ENCODE measurements at places on chromosomes 4 and X.

DNA sequence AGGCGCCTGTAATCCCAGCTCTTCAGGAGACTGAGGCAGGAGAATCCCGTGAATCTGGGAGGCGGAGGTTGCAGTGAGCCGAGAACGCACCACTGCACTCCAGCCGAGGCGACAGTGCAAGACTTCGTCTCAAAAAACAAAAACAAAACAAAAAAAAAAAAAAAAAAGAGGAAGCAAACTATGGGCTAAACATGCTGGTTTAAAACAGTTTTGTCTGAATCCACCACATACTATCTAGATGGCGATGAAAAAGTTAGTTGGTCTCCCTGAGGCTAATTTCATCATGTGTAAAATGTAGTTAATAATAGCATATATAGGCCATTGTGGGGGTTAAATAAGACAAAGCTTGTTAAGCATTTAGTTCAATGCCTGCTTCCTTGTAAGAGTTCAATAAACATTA, 451.1 kb downstream of the RPA4 start:
- DNase-seq, result no peak

DNA sequence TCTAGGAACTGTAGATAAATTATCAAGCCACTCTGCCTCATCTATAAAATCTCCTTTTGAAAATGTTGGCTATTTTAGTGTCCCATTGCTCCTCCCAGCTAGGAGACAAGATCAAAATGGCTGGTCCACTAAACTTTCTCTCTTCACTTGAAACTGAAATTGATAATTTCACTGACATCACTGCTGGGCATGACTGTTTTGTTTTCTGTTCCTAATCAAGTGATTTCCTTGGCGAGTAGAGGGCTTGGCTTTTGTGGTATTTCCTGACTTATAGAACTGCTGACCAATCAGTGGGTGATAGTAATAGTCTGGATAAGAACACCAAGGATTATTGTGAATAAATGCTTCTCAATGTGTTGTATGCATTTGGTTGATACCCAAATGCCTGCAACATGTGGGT, 2152.9 kb downstream of the ARAP2 start:
- DNase-seq, result no peak

- DNase-seq, result no peak
Observed at GRCh38 chr4:150875367-150875766, 139.7 kb downstream of the LRBA start.

DNA sequence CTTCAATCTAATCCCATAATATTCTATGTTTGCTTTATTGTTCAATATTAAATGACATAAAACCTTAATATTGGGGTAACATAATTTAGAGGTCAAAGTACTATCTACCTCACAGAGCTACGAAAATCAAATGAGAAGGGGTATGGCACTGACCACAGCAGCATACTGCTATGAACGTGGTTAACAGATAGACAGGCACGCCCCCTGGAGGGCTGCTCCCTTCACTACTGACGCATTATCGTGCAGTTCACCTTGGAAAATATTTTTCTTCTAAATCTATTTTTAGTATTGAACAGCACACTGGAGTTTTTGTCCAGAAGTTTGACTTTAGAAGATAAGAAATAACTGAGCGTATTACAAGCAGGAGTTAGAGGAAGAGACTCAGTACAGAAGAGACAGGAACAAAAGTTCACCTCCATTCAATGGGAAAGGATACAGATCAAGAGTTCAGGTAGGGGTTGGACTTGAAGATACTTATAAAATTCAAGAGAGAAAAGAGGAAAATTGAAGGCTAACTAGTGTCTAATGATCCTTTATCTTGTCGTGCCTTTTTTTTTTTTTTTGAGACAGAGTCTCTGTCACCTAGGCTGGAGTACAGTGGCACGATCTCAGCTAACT, 22.7 kb downstream of the MAP9 start:
- DNase-seq, result peak; percentile 37

GRCh38 chr4:72111863-72112262, 80.1 kb downstream of the NPFFR2 start:
- DNase-seq, result no peak

- DNase-seq, result no peak
Observed at GRCh38 chr4:47533689-47534347, 48.7 kb downstream of the ATP10D start.

- peak; percentile 62 for DNase-seq
Observed at GRCh38 chrX:56813318-56813837, 84.3 kb downstream of the NBDY start.

- no peak for DNase-seq
Observed at GRCh38 chrX:8668813-8669212, 63.1 kb downstream of the ANOS1 start.

DNA sequence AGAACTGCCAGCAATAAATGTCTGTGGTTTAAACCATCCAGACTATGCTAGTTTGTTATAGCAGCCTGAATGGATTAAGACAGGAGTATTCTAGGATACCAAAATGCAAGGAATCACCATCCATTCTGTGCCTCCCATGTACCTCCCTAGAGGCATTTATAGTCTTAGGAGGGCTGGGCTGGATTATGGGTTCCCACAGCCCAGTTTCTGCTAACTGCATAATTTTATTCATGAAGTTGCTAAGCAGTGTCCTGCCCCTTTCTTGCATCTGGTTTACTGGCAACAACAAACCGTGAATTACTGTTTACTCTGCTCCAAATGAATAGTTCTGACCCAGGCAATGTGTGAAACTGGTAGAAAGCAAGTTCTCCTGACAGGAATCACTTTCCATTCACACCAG, 67.1 kb upstream of the PRKX start:
- DNase-seq, result no peak

GRCh38 chrX:40571600-40571999, 9.2 kb upstream of the ATP6AP2 start:
- DNase-seq, result no peak

DNA sequence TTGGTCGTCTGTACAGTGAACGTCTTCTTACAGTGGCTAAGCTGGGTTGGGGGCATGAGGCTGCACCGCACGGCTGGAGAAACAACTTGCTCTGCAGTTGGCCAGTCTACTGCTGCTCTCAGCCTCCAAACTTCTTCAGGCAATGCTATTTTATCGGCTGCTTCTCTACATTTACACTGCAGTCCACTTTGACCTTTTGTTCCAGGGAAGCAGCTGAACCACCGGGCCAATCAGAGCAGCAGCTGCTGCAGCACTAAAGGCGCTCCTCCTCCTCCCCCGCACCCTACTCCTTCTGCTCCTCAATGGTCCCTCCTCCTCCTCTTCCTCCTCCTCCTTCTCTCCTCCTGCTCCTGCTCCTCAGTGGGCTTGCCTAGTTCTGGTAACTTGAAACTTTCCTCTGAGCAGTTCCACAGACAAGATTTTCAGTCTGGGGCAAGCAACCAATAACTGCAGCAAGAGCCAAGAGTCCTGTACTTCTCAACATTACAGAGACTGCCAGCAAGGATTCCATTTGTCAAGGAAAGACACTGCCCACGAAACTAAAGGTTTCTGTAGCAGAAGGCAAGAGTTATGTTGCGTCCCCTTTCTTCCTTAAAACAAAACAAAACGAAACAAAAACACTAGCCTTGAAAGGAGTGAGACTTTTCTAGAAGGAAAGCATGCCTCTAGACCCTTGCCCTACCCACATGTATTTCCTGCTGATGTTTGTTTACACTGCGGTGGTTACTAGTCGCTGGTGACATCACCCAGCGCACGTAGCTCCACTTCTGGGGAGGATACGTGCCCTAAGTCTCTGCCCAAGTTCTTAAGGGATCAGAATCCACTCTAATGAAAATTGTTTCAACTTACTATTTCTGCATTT, 125.7 kb upstream of the NAP1L5 start:
- peak; percentile 76 for DNase-seq

DNA sequence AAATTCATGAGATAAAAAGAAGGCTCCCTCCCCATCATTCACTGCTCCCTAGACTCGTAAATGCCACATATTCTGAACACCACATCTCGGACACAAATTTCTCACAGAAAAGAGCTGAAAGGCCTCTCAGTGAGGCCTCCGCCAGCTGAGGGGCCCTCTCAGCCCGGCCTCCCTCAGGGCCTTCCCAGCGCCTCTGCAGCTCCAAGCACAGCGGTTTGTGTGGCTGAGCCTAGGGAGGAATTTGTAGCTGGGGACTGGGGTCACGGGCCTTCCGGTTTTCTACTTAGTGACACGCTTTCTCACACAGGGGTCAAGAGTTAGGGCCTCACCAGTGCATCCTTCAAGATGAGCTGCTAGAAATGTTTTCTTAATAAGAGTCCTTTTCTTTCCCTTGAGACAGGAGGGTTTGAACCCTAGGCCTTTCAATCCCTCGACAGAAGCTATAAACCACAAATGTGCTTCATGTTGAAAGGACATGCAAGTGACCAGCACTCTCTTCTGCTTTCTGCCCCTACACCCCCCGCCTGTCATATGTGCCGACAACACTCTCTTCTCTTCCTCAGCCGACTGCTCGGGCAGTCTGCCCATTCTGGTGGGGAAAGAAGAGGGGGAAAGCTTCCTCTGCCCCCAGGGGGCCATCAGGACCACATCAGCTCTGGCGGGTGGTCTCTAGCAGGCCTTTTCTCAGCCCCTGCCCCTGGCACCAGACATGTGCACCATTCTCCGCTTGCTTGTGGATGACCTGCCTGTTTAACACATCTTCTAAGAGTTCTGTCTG, 104.9 kb downstream of the CHIC2 start:
- no peak for DNase-seq

- DNase-seq, result no peak
Observed at GRCh38 chr4:73028621-73029020, 40.9 kb downstream of the COX18 start.

Data from AML-193 (cell line).